Stimulated activated CD4-positive, alpha-beta T cell treated with anti-CD3 and anti-CD28 coated beads, Interleukin-4, amount 100 ng/mL, for 48 hours (primary cell): ENCODE measurements at places on chromosomes 7 and 10.

GRCh38 chr10:11865561-11865960 is 42.4 kb downstream of the PROSER2 start:
- DNase-seq = no peak

- no peak for DNase-seq
These were observed 346.0 kb downstream of the FRMD4A start for GRCh38 chr10:13984647-13985155.

- DNase-seq = no peak
These were observed 7.8 kb downstream of the NUDT1 start for GRCh38 chr7:2249744-2250323.

GRCh38 chr10:14625192-14625631 is 149.5 kb downstream of the FAM107B start:
- DNase-seq = no peak

DNA sequence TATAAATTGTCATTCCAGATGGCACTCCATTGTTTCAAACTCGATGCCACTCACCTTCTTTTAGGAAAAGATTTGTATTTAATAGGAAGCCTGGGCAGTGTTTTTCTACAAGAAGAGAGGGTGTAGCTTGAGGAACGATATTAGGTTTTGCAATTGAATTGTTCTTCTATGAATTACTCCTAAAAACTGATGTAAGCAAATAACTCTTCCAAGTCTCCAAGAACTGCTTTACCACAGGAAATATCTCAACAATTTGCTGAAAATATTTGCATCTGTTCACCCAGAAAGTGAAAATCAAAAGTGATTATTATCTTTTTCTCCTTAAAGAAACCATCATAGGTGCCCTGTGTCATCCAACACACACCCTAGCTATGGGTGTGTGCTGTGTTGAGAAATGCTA is 261.3 kb upstream of the MEOX2 start:
- no peak for DNase-seq

- DNase-seq = no peak
These were observed 337.8 kb downstream of the ELMO1 start for GRCh38 chr7:37110660-37111424.

GRCh38 chr7:126803060-126803665 is 449.6 kb downstream of the GRM8 start:
- peak; percentile 14 for DNase-seq

DNA sequence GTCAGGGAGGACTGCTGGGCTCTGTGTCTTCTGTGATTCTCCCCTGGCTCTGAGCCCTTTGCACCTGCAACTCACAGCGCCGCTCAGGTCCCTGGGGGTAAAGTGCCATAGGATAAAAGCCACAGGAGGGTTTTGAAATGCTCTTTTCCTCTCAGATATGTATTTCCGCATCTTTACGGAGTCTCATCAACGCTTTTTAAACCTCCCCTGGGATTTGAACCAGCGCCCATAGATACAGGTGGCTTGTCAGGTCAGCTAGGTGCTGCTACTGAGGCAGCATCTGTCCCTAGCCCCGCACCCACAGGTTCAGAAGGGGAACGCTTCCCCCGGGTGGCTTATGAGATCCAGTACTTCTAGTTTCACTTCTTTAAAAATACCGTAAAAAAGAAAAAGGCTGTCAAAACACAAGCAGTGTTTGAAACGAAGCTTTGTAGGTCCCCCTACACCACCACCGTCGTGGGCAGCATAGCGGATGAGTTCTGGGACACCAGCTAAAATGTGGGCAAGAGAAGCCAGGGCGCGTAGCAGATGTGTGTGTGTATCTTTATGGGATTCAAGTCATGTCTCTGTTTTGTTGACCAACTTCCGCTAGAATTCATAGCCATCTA is 173.5 kb downstream of the CUX1 start:
- no peak for DNase-seq

- DNase-seq = no peak
These were observed 29.1 kb downstream of the NAPEPLD start for GRCh38 chr7:103119791-103120291.

- DNase-seq = no peak
These were observed 74.2 kb downstream of the CUL2 start for GRCh38 chr10:35015843-35016408.

GRCh38 chr7:129828078-129828762 is 124.5 kb downstream of the UBE2H start:
- DNase-seq = no peak

- no peak for DNase-seq
These were observed 47.9 kb upstream of the SEMA3D start for GRCh38 chr7:85234730-85235129.

DNA sequence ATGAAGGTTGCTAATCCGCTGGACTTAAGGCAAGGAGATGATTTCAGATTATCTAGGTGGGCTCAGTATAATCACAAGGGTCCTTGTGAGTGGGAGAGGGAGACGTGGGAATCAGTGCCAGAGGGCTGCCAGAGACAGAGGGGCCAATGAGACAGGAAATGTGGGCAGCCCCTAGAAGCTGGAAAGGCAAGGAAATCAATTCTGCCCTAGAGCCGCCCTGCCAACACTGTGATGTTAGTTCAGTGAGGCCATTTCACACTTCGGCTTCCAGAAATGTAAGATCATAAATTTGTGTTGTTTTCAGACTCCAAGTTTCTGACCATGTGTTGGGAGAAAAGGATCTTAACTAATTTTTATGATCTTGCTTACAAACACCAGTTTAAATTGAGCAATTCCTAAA is 3.6 kb upstream of the GPNMB start:
- no peak for DNase-seq

- DNase-seq = no peak
These were observed 402.0 kb downstream of the RPS24 start for GRCh38 chr10:78435484-78436221.

- DNase-seq = no peak
These were observed 167.8 kb downstream of the CDCA7L start for GRCh38 chr7:21777921-21778320.

DNA sequence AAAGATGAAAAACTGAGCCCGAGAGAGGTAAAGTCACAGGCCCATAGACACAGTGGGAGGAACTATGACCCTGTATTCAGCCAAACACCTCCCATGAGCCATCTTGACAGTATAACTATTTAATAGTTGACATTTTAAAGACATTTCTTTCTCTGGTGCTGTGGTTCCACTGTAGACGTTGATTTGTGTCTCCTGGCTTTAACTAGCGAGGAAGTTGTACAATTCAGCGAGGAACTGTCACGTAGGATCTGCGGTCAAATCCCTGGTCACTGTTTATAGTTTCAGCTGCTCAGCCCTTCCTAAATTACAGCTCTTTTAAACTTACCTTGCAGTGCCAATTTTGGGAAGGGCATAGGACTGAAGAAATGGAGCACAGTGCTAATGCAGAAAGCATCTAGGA is 7.1 kb upstream of the CELF2 start:
- no peak for DNase-seq
